Kidney glomerular epithelial cell (primary cell): ENCODE measurements at places on chromosomes 7 and 10.

DNA sequence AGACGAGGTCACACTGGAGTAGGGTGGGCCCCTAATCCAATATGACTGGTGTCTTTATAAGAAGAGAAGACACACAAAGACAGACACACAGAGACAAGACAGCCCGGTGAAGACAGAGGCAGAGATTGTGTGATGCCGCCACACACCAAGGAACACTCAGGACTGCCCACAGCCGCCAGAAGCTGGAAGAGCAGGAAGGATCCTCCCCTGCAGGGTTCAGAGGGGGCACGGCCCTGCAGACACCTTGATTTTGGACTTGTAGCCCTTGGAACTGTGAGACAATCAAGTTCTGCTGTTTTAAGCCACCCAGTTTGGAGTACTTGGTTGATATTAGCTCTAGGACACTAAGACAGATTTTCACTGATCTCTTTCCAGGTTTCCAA lies 72.1 kb upstream of the NANOS1 start:
- no peak for DNase-seq

GRCh38 chr10:107423903-107424302 lies 259.4 kb upstream of the SORCS1 start:
- DNase-seq, result peak; percentile 38

GRCh38 chr10:3149918-3150317 lies 22.7 kb downstream of the PITRM1 start:
- DNase-seq, result no peak

DNA sequence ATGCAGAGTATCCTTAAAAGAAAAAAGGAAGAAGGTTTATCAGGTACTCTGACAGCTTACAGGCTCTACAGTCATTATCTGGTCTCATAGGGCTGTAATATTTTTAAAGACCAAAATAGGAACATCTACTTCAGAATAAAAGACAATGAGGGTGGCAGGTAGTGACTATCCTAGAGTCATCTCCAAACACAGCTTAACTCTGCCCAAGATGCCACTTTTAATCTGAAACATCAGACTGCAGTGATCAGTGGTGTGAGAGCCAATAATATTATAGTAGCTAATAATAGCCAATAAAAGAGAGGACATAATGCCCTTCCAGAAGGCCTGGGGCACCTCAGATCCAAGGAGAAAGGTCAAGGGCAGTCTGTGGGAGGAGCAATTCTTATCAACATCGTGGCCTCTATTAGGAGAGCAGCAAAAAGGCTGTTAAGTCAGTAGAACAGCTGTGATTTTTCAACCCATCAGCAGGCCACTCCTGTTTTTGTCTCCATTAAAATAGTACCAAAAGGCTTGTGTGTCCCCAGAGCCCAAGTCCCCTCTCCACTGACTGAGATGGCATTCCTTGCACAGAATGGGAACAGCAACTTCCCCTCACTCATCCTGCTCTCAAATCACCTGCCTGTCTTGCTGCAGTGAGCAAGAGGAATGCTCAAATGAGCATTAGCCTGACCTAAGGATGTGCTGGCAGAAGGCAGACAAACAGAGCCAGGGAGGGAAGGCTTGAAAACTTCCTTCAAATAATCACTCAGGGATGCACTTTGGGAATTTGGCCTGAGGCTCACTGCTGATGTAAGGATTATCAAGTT lies 20.7 kb upstream of the SPOCK2 start:
- peak; percentile 88 for DNase-seq

DNA sequence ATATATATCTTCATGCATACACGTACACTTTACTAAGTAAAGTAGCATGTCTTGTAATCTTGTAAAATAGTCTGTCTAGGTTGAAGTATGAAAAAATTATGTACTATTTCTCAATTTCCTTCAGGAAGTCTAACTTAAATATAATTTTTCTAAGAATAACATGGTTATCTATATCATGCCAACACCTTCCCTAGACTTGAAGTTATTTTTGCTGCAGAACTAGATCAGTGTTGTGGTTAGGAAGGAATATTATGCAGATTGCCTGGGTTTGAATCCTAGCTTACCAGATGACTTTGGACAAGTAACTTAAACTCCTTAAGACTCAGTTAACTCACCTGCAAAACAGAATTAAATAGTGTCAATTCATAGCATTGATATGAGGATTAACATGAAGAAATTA lies 142.2 kb upstream of the SEMA3A start:
- no peak for DNase-seq
